ENCODE measurements at places on chromosomes 6 and 20. TPM values are rescaled to one million over a fixed set of nuclear protein-coding genes. Genes with fewer than 3 reads are reported as not detected.

HSPA12B gene
- total RNA-seq: 1.5 TPM

- no peak overlapping the region for H3K4me3 ChIP-seq
- no peaks in the 10 kb centered on the region for H3K4me1 ChIP-seq
- H3K27me3 ChIP-seq: no peaks in the 10 kb centered on the region
- no peak overlapping the region for H3K27ac ChIP-seq
- no peaks in the 10 kb centered on the region for H3K36me3 ChIP-seq
Measured at GRCh38 chr20:60691966-60692615, 560.0 kb upstream of the CDH4 start.

- H3K4me1 ChIP-seq: no peaks in the 10 kb centered on the region
- no peak overlapping the region for H3K27ac ChIP-seq
- no peak for DNase-seq
- no peak overlapping the region for H3K4me3 ChIP-seq
Measured at GRCh38 chr6:166691199-166691598, 64.1 kb upstream of the RPS6KA2 start.

OPRL1 gene
- 0.25 TPM for total RNA-seq

GRCh38 chr20:45293041-45294002 lies 13.3 kb upstream of the RBPJL start:
- H3K36me3 ChIP-seq: no peaks in the 10 kb centered on the region
- H3K4me1 ChIP-seq: peaks cover 5% of the 10 kb centered on the region
- peaks cover 7% of the 10 kb centered on the region for H3K27me3 ChIP-seq
- no peak overlapping the region for H3K27ac ChIP-seq
- peak overlapping the region; percentile 62 for H3K4me3 ChIP-seq
- peak; percentile 89 for DNase-seq

DNA sequence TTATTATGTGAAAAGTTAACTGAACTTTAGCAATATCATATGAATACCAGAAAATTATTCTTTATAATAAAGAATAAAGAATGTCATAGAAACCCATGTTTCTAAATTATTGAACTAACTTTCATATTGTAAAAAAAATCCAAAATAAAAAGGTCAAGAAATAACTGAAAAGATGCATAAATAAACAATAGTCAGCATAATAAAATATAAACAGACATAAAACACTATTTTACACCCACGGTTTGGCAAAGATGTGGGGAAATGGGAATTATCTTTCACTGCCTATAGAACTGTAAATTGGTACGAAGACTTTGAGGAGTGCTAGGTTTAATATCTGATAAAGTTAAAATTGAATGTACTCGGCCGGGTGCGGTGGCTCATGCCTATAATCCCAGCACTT lies 34.7 kb upstream of the CTAGE9 start:
- no peaks in the 10 kb centered on the region for H3K36me3 ChIP-seq
- no peak overlapping the region for H3K4me3 ChIP-seq
- DNase-seq: no peak
- no peaks in the 10 kb centered on the region for H3K4me1 ChIP-seq
- H3K27me3 ChIP-seq: no peaks in the 10 kb centered on the region

COL19A1 gene
- total RNA-seq: 0.56 TPM

THEMIS gene
- total RNA-seq: 0.96 TPM

GRCh38 chr20:10006447-10007090 lies 28.2 kb upstream of the ANKEF1 start:
- no peaks in the 10 kb centered on the region for H3K27me3 ChIP-seq
- H3K4me1 ChIP-seq: no peaks in the 10 kb centered on the region
- no peak overlapping the region for H3K4me3 ChIP-seq
- no peaks in the 10 kb centered on the region for H3K36me3 ChIP-seq
- no peak for DNase-seq
- H3K27ac ChIP-seq: no peak overlapping the region

- DNase-seq: no peak
- H3K4me1 ChIP-seq: no peaks in the 10 kb centered on the region
- no peak overlapping the region for H3K4me3 ChIP-seq
- H3K36me3 ChIP-seq: peaks cover 4% of the 10 kb centered on the region
- no peaks in the 10 kb centered on the region for H3K27me3 ChIP-seq
Measured at GRCh38 chr20:37518059-37518458, 3.0 kb upstream of the NNAT start.

MEP1A gene
- 207 TPM for total RNA-seq

GRCh38 chr6:127341471-127342202 lies 1.8 kb downstream of the ECHDC1 start:
- no peaks in the 10 kb centered on the region for H3K27me3 ChIP-seq
- peak overlapping the region; percentile 52 for H3K4me3 ChIP-seq
- H3K27ac ChIP-seq: peak overlapping the region; percentile 86
- no peaks in the 10 kb centered on the region for H3K36me3 ChIP-seq
- peaks cover 9% of the 10 kb centered on the region for H3K4me1 ChIP-seq

KCNB1 gene
- 0.37 TPM for total RNA-seq

GRCh38 chr6:140579918-140580317 lies 1205.5 kb upstream of the CITED2 start:
- no peak overlapping the region for H3K4me3 ChIP-seq
- H3K27ac ChIP-seq: no peak overlapping the region
- no peaks in the 10 kb centered on the region for H3K27me3 ChIP-seq

- H3K27me3 ChIP-seq: no peaks in the 10 kb centered on the region
- no peak overlapping the region for H3K4me3 ChIP-seq
- H3K27ac ChIP-seq: peak overlapping the region; percentile 42
- DNase-seq: no peak
- no peaks in the 10 kb centered on the region for H3K36me3 ChIP-seq
Measured at GRCh38 chr6:47483853-47484546, 6.4 kb downstream of the CD2AP start.

DNA sequence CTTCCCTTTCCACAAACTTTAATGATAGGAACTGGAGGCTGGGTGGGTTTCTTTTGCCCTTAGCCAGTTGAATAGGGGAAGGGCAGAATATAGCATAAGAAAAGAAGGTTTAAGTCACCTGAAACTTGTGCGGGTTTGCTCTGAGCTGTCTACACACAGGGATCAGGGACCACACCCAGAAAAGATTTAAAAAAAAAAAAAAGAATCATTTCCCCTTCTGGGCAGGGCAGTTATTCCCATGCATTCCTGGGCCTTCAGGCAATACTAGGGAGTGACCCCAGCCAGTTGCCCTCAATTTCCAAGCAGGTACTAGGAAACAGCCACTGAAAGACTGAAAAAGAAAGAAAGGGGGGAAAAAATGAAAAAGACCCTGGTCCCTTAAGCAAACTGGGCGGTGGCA lies 39.6 kb upstream of the HDAC2 start:
- DNase-seq: no peak
- H3K27ac ChIP-seq: no peak overlapping the region
- no peaks in the 10 kb centered on the region for H3K36me3 ChIP-seq

BFSP1 gene
- total RNA-seq: 0.50 TPM

- no peaks in the 10 kb centered on the region for H3K36me3 ChIP-seq
- no peaks in the 10 kb centered on the region for H3K27me3 ChIP-seq
- H3K4me3 ChIP-seq: no peak overlapping the region
- H3K4me1 ChIP-seq: no peaks in the 10 kb centered on the region
Measured at GRCh38 chr6:39843305-39844020, 51.3 kb downstream of the DAAM2 start.

DNA sequence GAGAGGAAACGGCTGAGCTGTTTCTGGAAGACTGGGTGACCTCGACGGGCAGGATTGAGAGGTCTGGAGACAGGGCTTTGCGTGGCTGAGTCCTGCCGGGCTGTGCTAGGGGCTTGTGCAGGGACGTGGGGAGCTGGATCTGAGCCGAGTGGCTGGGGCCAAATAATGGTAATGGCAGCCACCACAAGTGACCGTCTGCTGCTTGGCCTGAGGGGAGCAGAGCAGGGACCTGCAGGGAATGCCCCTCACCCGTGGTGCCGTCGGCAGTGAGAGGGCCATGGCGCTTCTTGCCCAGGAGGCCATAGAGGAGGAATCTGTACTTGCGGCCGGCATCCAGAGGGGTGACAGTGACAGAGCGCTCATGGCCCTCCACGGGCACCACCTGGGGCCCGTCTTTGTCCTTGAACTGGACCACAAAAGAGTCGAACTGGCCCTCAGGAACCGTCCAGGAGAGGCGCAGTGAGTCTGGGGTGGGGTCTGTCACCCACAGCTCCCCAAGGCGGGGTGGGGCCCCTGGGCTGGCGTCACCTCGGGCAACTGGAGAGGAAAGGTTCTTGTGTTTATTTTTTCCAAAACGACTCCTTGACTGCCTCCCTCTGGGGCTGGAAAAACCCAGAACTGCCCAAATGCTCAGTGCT lies 31.8 kb downstream of the CYP21A2 start:
- H3K27me3 ChIP-seq: no peaks in the 10 kb centered on the region
- H3K4me1 ChIP-seq: no peaks in the 10 kb centered on the region
- no peaks in the 10 kb centered on the region for H3K36me3 ChIP-seq

DNA sequence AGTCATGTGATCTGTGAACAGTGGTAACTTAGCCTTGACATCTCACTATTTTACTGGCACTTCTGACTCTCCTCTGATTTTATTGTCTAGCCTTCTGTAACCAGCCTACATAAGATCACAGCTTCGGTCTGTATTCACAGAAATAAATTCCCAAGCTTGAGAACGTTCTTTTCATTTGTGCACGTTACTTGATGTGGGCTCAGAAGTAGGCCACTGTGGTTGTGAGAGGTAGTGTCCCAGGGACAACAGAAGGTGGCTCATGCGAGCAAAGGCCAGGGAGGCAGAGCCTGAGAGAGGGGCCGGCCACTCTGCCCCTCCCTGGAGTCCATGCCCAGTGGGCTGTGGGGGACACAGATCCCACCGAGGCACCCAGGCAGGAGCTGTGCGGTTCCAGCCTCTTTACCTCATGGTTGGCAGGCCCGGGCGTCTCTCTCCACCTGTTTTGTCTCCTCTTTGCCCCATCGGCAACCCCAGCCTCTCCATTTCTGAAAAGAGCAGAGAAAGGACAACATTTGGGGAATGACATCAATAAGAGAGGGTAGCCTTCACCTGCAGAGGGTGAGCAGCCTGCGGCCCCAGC lies 207.5 kb upstream of the CST7 start:
- H3K27me3 ChIP-seq: no peaks in the 10 kb centered on the region
- H3K27ac ChIP-seq: no peak overlapping the region
- no peak for DNase-seq
- H3K4me1 ChIP-seq: no peaks in the 10 kb centered on the region

DNA sequence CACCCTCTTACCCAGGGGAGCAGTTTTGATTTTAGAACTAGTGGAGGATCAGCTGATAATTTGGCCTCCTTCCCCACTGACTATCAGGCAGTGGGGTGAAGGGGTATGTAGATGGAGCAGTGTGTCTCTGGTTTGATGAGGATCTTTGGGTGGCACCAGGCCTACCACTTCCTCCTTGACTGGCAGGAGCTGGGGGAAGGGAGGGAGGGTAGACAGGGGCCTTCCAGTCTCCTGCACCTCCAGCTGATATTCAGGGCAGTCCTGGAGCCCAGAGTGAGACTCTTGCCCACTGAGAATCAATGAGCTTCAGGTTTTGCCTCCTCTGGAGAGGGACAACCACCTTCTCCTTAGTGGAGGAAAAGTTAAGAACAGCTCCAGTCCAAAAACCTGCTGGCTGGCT lies 3.2 kb downstream of the DEF6 start:
- no peaks in the 10 kb centered on the region for H3K27me3 ChIP-seq
- H3K27ac ChIP-seq: peak overlapping the region; percentile 14
- no peak for DNase-seq
- H3K4me3 ChIP-seq: no peak overlapping the region
- no peaks in the 10 kb centered on the region for H3K36me3 ChIP-seq

GRCh38 chr6:99612551-99613408 lies 6.1 kb downstream of the PRDM13 start:
- peak overlapping the region; percentile 47 for H3K4me3 ChIP-seq
- peaks cover 98% of the 10 kb centered on the region for H3K27me3 ChIP-seq
- no peak overlapping the region for H3K27ac ChIP-seq
- H3K36me3 ChIP-seq: no peaks in the 10 kb centered on the region

GRCh38 chr6:113921299-113921904 lies 49.5 kb downstream of the HDAC2 start:
- H3K36me3 ChIP-seq: no peaks in the 10 kb centered on the region
- no peaks in the 10 kb centered on the region for H3K27me3 ChIP-seq
- DNase-seq: no peak
- no peak overlapping the region for H3K4me3 ChIP-seq

SOBP gene
- total RNA-seq: 0.67 TPM

GRCh38 chr20:33871362-33871761 lies 60.2 kb downstream of the CHMP4B start:
- H3K36me3 ChIP-seq: no peaks in the 10 kb centered on the region
- DNase-seq: peak; percentile 53
- H3K4me3 ChIP-seq: no peak overlapping the region
- no peaks in the 10 kb centered on the region for H3K4me1 ChIP-seq
- no peak overlapping the region for H3K27ac ChIP-seq

GRCh38 chr6:19538096-19538495 lies 299.1 kb upstream of the ID4 start:
- DNase-seq: peak; percentile 19
- no peaks in the 10 kb centered on the region for H3K36me3 ChIP-seq
- H3K4me3 ChIP-seq: no peak overlapping the region
- no peak overlapping the region for H3K27ac ChIP-seq
- H3K27me3 ChIP-seq: no peaks in the 10 kb centered on the region
- H3K4me1 ChIP-seq: no peaks in the 10 kb centered on the region

DNA sequence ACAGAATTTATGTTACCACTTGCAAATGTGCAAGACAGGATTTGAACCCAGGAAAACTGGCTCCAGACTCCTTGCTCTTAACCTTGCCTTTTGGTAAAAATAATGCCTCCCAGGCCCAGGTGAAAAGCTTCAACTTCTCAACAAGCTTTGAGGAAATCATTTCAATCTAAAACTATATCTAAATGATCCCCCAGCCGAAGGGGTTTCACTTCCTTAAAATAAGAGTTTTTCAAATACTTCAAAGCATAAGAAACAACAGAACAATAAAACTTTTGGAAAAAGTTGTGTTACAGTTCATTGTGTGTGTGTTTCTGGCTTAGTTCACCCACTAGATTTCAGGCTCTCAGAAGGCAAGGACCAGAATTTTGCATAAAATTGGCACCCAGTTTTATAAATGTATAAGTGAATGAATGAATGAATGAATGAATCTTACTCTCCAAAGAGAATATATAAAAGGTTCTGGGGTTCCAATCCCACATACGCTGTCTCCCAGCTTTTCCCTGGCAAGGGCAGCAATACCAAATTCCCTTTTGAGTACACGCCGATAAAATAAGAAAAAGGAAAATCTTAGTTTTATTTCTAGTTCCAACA lies 5.4 kb downstream of the OR2H2 start:
- no peaks in the 10 kb centered on the region for H3K36me3 ChIP-seq
- H3K4me1 ChIP-seq: no peaks in the 10 kb centered on the region
- no peaks in the 10 kb centered on the region for H3K27me3 ChIP-seq
- no peak for DNase-seq
- H3K27ac ChIP-seq: no peak overlapping the region
- H3K4me3 ChIP-seq: no peak overlapping the region

RHAG gene
- total RNA-seq: 0.54 TPM

C20orf202 gene
- 0.19 TPM for total RNA-seq

GRCh38 chr6:11413728-11414127 lies 123.8 kb upstream of the TMEM170B start:
- no peaks in the 10 kb centered on the region for H3K36me3 ChIP-seq
- no peak overlapping the region for H3K27ac ChIP-seq
- H3K4me3 ChIP-seq: no peak overlapping the region
- H3K4me1 ChIP-seq: no peaks in the 10 kb centered on the region

- DNase-seq: no peak
- no peaks in the 10 kb centered on the region for H3K27me3 ChIP-seq
- H3K27ac ChIP-seq: no peak overlapping the region
- no peaks in the 10 kb centered on the region for H3K36me3 ChIP-seq
- H3K4me1 ChIP-seq: peaks cover 12% of the 10 kb centered on the region
Measured at GRCh38 chr6:2242311-2242710, 3.1 kb downstream of the GMDS start.

All from colonic mucosa (tissue), 4 donors.